ENCODE measurements at places on chromosomes 2 and 18.

GRCh38 chr2:201450954-201451291 lies 335 bp downstream of the TRAK2 start:
- peak; percentile 27 for DNase-seq

DNA sequence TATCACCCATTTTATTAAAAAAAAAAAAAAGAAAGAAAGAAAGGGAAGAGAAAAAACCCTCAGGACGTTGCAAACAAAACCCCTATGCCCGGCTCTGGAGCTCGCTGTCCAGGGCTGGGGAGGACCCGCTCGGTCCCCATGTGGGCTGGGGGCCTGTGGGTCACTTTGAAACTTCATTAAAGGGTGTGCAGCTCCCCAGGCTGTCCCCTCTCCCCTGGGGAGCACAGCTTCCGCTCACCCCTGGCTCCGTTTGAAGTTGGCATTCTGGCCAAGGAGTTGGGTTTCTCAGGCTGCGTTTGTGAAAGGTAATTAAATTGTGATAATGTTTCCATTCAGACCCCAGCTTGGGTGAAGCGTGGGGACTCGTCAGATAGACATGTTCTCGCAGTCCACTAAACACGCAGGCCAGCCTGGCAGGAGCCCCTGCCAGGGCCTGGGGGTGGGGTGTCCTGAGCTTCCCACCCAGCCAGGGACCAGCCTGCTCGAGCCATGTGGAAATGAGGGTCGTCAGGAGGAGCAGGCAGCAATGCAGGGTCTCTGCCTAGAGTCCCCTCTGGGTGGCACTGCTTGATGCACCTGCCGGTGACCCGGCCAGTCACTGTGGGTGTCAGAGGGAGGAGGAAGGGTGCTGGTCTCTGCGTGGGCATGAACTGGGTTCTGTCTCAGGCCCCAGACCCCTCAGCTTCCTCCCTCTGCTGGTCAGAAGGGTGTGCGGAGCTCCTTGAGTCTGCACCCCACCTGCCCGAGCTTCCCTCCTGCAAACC lies 166.2 kb downstream of the INHBB start:
- DNase-seq: no peak

GRCh38 chr2:86001326-86001725 lies 104.4 kb downstream of the POLR1A start:
- DNase-seq: no peak

- no peak for DNase-seq
Measured at GRCh38 chr2:5937851-5938565, 245.8 kb downstream of the SOX11 start.

GRCh38 chr2:43634604-43635306 lies 2.3 kb upstream of the PLEKHH2 start:
- DNase-seq: peak; percentile 76

DNA sequence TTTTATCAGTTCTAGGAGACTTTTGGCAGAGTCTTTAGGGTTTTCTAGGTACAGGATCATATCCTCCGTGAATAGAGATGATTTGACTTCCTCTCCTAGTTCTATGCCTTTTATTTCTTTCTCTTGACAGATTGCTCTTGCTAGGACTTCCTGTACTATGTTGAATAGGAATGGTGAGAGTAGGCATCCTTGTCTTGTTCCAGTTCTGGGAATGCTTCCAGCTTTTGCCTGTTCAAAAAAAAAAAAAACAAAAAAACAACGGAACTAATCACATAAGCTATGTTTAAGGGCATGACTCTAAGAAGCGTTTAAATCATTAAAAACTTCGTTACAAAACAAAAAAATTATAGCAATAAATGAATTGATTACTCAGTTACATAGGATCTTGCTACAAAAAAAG lies 145.7 kb downstream of the NUP35 start:
- no peak for DNase-seq

- no peak for DNase-seq
Measured at GRCh38 chr2:16404551-16405300, 260.9 kb downstream of the CYRIA start.

DNA sequence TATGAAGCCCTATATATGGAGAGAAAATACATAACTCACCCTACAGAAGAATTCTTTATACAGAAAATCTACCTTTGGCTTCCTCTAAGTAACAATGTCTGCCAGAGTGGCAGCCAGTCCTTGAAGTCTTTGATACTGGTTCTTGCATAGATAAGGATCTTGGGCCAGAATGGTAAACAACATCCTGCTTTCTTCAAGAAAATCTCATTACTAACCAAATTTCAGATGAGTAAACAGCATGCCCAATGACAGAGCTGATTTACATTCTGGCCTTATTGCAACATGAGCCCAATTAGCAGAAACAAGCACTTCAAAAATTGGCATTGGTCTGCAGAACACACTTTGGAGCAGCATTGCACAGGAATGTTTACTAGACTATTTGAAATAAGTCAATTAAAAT lies 336.5 kb upstream of the ST6GAL2 start:
- no peak for DNase-seq

- no peak for DNase-seq
Measured at GRCh38 chr2:118520246-118520645, 327.2 kb downstream of the EN1 start.

DNA sequence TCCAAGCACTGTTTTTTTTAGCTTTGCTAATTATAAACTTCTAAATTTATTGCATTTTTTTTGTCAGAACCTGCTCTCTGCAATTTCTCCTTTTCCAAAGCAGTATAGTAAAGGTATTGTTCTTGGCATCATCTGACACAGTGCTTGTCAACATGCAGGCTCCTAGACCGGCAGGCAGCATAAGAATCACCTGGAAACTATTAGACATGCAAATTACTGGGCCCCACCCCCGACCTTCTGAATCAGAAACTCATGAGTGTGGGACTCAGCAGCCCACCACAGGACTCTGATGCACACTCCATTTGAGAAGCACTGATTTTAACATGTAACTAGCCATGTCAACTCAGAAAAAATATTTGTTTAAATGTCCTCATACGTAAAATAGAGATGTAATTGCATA lies 551.1 kb upstream of the CELF4 start:
- DNase-seq: no peak

- no peak for DNase-seq
Measured at GRCh38 chr18:49747876-49748275, 65.5 kb downstream of the ACAA2 start.

DNA sequence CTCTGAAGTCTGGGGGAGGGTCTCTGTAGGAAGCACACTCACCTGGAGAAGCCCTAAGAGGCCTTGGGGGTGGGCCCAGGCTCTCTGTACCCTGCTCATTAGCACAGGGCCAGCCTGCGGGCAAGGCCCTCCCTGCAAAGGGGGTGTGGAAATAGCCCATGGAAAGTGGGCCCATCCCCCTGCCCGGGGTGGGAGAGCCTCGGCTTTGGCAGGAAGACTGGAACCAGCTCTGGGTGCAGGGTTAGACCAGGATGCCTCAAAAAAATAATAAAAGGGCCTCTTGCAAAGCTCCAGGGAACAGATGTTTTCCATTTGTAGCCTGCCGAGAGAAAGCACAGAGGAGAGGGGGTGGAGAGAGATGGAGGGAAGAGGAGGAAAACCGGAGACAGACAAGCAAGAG lies 98.7 kb downstream of the STPG4 start:
- no peak for DNase-seq

DNA sequence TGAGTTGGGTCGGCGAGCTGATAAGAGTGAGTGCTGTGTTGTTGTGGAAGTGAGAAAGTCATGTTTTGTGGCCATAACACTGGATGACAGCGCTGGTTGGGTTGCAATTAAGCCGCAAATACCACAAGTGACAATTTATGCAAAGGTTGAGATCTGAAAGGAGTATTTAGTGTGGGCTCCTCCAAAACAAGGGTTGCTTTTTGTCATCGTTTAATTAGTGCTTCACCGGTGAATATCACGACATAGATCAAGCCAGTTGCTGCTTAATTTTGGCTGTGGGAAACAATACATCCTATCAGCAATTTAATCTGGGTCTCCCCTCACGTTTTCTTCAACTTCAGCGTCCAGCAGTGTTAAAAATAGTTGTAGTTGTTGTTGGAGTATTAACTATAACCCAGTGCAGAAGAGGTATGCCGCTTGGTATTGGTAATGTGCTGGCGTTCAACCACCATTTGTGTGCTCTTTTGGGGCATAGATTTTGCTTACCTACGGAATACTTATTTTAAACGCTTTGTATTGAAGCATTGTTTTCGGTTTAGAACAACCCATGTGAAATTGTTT lies 662 bp downstream of the ACVR2A start:
- DNase-seq: peak; percentile 31

DNA sequence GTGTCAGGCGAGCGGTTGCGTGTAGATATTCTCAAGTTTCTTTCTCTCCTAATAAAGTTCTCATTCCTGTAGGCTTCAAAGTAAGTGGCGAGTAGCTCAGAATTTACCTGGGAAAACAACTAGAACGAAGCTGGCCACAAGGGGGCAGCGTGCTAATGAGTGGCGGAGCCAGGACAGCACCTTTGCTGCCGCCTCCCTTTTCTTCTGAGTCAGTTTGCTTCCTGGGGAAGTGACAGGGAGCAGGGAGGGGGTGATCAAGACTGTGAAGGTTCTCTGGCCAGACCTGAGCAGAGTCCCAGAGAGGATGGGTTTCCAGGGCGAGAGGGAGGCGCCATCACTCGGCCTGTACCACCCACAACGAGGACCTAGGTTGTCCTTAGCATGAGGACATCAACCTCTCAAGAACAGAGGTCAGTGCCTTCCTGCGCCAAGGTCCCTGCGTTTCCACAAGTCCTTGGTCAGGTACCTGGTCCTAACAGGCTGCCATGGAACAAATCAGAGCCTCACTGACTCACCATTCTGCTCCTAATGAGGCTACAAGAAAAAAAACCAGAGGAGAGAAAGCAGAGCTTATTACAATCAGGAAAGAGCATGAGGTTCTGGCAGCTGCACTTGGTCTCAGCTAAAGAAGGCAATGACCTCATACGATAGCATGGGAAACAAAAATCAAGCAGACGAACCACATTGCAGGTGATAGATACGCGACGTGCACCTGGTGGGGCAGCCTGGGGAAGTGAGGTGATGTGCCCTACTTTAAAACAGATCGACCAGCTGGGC lies 98.7 kb downstream of the PLB1 start:
- DNase-seq: peak; percentile 93

- no peak for DNase-seq
Measured at GRCh38 chr18:74479486-74480148, 16.5 kb upstream of the CNDP2 start.

GRCh38 chr18:22166069-22166950 lies 3.1 kb upstream of the GATA6 start:
- no peak for DNase-seq

- DNase-seq: peak; percentile 88
Measured at GRCh38 chr18:11849841-11850634, 1.2 kb upstream of the CHMP1B start.

DNA sequence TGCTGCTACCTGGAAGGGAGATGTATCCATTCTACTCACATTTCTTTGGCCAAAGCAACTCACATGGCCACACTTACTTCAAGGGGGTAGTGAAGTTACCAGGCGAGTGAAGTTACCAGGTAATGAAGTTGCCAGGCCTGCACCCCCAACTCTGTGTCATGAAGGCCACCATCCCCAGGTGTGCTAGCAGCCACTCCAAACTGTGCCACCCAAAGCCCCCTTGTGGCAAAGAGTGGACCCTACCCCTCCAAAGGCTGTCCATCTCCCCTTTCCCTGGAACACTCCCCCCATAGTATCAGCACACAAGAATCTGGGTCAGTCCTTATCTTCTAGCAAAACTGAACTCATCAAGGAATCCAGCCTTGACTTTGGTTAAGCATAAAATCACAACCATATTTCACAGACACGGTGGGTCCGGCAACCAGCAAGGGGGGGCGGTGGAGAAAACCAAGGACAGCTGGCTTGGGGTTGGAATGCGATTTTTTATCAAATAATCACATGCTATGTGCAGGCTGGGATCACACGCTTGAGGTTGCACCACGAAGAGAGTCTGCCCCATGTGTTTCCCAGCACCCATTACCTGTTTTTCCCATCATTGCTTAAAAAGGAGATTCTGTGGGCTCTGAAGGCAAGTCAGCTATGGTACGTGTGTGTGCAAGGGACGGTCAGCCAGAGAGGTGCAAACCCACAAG lies 60.9 kb downstream of the ZFP36L2 start:
- no peak for DNase-seq

DNA sequence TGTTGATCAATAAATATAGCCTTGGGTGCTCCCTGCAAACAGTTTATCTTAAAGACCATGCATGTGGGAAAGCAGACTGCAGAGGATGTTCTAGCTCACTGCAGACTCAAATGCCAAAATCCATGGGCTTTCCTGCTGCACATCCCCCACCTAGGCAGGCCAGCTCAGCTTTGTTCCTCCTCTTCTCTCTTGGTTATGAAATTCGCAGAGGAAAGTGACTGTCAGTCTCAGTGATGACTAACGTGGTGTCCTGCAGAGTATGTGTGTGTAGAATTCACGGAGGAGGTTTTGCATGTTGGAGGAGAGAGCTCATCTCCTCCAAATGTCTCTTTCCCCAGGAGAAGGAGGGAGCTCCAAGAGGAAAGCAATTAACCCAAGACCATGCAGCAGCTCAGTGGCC lies 21.4 kb upstream of the KCNS3 start:
- DNase-seq: peak; percentile 57

GRCh38 chr18:59918320-59918755 lies 18.5 kb downstream of the PMAIP1 start:
- peak; percentile 81 for DNase-seq

DNA sequence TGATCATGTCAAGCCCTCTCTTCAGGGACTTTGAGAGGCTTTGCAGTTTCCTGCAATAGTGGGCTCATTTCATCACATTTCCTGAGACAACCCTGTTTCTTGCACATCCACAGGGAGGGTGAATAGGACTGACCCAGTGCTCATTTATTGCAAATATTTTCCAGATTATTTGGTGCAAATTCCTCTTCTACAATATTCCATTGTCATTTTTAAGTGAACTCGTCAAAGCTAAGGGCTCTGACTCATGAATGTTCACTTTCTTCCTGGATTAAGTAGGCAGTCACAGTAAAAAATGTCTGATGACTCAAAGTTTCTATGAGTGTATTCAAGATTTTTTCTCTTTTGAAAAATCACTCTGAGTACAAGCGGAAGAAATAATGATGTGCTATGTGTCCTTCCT lies 225.5 kb upstream of the GALNT5 start:
- DNase-seq: peak; percentile 96

DNA sequence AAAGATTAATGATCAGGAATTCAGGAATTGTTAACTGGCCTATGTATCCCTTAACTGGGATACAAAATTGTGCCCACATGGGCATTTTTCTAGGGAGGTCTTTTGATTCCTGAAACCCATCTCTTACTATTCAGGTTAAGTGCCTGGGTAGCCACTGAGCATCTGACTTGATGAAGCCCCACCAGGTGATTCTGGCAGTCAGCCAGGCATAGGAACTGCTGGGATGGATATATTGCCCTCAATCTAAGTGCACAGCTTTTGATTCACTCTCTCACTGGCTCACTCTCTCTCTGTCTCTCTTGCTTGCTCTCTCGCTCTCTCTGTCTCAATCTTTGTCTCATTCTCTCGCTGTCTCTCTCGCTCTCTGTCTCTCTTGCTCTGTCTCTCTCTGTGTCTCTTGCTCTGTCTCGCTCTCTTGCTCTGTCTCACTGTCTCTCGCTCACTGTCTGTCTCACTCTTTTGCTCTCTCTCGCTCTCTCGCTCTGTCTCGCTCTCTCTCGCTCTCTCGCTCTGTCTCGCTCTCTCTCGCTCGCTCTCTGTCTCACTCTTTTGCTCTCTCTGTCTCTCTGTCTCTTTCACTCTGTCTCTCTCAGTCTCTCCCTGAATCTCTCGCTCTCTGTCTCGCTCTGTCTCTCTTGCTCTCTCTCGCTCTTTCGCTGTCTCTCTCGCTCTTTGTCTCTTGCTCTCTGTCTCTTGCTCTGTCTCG lies 22.3 kb downstream of the INPP1 start:
- no peak for DNase-seq
